Transverse colon (tissue), 4 donors: ENCODE measurements at places on chromosomes 11 and 22.

GRCh38 chr11:99066618-99067317, 46.0 kb downstream of the CNTN5 start:
- H3K36me3 ChIP-seq: no peaks in the 10 kb centered on the region
- H3K4me1 ChIP-seq: no peaks in the 10 kb centered on the region
- no peak for DNase-seq
- H3K27ac ChIP-seq: no peak overlapping the region
- H3K27me3 ChIP-seq: no peaks in the 10 kb centered on the region

GRCh38 chr22:39966470-39966869, 6.3 kb downstream of the TMA7B start:
- no peaks in the 10 kb centered on the region for H3K36me3 ChIP-seq
- H3K27ac ChIP-seq: peak overlapping the region; percentile 73
- no peak for DNase-seq
- H3K4me3 ChIP-seq: no peak overlapping the region
- H3K4me1 ChIP-seq: peaks cover 17% of the 10 kb centered on the region
- H3K27me3 ChIP-seq: no peaks in the 10 kb centered on the region

DNA sequence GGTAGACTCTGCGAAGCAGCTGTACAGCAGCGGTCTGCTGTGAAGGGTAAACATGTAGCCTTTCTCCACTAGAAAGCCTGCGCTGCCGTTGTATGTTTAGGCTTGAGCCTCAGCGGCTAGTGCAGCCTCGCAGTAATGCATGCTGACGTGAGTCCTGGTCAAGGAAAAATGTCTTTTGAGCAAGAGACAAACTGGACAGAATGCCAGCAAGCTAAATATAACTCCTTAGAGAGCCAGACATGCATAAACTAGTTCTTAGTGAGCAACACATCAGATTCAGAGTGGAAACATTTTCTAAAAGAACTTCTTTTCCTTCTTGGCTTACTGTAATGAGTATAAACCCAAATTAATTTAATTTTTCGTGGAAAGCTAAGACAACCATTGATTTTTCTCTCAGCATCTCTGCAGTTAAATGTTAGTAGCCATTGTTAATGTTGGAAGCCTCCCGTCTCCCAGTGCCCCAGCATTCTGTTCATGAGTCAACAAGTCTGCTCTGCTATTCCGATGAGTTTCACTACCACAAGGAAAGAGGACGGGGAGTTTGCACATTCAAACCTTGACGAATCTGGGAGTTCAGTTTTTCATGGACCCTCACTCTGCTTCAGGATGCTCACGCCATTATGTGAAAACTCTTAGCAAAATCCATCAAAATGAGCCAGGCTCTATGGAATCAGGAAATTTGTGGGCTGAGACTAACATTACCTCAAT, 51.4 kb downstream of the JAM3 start:
- H3K36me3 ChIP-seq: no peaks in the 10 kb centered on the region
- peaks cover 27% of the 10 kb centered on the region for H3K27me3 ChIP-seq
- H3K4me1 ChIP-seq: no peaks in the 10 kb centered on the region

GRCh38 chr22:37501610-37502341, 15.6 kb upstream of the MFNG start:
- peak; percentile 92 for DNase-seq
- no peak overlapping the region for H3K4me3 ChIP-seq
- peak overlapping the region; percentile 88 for H3K27ac ChIP-seq

- no peaks in the 10 kb centered on the region for H3K36me3 ChIP-seq
- H3K27me3 ChIP-seq: no peaks in the 10 kb centered on the region
- no peaks in the 10 kb centered on the region for H3K4me1 ChIP-seq
- no peak for DNase-seq
- no peak overlapping the region for H3K27ac ChIP-seq
- no peak overlapping the region for H3K4me3 ChIP-seq
Measured at GRCh38 chr11:38173676-38174075, 1575.6 kb upstream of the RAG2 start.

DNA sequence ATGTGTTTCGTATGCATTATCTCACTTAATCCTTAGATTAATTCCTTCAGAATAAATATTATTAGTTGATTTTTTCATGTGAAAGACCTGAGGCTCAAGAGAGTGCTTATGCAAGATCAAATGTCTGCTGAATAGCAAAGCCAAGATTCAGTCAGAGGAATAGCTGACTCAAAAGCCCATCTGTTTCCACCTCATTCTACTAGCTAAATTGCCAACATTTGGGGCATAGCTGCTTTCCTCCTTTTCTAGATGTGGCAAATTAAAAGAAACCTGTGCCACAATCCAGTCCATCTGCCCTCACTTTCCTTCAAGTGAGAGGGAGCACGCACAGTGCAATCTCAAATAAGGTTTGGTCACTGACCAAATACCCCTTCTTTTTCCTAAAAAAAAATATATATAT, 121.1 kb downstream of the PAX6 start:
- no peaks in the 10 kb centered on the region for H3K36me3 ChIP-seq
- no peak overlapping the region for H3K27ac ChIP-seq
- H3K4me3 ChIP-seq: no peak overlapping the region
- no peaks in the 10 kb centered on the region for H3K4me1 ChIP-seq
- H3K27me3 ChIP-seq: no peaks in the 10 kb centered on the region
- DNase-seq: no peak

- no peak overlapping the region for H3K27ac ChIP-seq
- no peak overlapping the region for H3K4me3 ChIP-seq
- no peaks in the 10 kb centered on the region for H3K36me3 ChIP-seq
- DNase-seq: no peak
- no peaks in the 10 kb centered on the region for H3K4me1 ChIP-seq
- no peaks in the 10 kb centered on the region for H3K27me3 ChIP-seq
Measured at GRCh38 chr22:19832476-19833108, 22.1 kb downstream of the GNB1L start.

- H3K4me1 ChIP-seq: peaks cover 18% of the 10 kb centered on the region
- no peaks in the 10 kb centered on the region for H3K27me3 ChIP-seq
- no peak overlapping the region for H3K27ac ChIP-seq
- no peak overlapping the region for H3K4me3 ChIP-seq
- no peak for DNase-seq
Measured at GRCh38 chr11:64926689-64927088, 2.2 kb downstream of the PPP2R5B start.

DNA sequence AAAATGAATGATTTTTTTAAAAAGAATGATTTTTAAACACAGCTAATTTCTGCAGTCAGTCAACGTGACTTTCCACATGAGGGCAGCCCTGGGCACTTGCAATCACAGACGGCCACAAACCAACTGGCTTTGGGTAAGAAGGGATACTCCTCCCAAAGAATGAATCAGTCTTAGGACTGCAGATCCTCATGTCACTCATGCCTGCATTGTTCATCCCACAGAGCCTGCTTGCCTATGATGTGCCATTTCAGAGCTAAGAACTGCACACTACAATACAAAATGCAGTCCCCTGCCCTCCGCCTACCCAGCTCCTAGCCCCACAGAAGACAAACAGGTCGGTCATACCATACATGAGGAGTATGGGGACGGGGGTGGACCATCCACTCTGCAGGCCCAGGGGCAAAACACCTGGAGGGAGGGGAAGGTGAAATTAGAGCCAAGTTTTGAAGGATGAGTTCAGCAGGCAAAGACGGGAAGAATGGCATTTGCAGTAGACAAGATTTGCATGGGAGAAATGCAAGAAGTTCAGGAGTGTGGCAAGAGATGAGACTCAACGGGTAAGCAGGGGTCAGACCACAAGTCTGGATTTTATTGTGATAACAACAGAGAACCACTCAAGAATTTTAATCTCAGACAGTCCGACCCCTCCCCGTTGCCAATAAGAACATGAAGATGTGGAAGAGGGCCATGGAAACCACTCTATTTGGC, 24.7 kb downstream of the PACSIN2 start:
- H3K4me3 ChIP-seq: no peak overlapping the region
- H3K27ac ChIP-seq: peak overlapping the region; percentile 95

- no peak for DNase-seq
- no peak overlapping the region for H3K4me3 ChIP-seq
- no peak overlapping the region for H3K27ac ChIP-seq
- no peaks in the 10 kb centered on the region for H3K36me3 ChIP-seq
Measured at GRCh38 chr11:16982809-16983208, 31.4 kb downstream of the PLEKHA7 start.

- peaks cover 48% of the 10 kb centered on the region for H3K4me1 ChIP-seq
- H3K27me3 ChIP-seq: no peaks in the 10 kb centered on the region
- peaks cover 31% of the 10 kb centered on the region for H3K36me3 ChIP-seq
- peak overlapping the region; percentile 71 for H3K4me3 ChIP-seq
- peak overlapping the region; percentile 97 for H3K27ac ChIP-seq
Measured at GRCh38 chr11:61362542-61362875, 335 bp downstream of the TMEM138 start.

DNA sequence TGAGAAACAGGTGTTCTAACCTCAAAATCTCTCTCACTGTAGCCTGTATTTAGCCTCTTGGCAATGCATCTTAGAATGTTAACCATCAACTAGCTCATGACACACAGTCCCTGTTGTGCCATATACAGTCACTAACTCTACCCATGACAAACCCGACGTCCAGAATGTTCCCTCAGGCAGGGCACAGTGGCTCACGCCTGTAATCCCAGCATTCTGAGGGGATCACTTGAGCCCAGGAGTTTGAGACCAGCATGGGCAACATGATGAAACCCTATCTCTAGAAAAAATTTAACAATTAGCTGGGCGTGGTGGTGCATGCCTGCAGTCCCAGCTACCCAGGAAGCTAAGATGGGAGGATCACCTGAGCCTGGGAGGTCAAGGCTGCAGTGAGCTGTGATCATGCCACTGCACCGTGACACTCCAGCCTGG, 18.2 kb upstream of the CCDC34 start:
- H3K36me3 ChIP-seq: peaks cover 12% of the 10 kb centered on the region
- no peaks in the 10 kb centered on the region for H3K27me3 ChIP-seq
- no peaks in the 10 kb centered on the region for H3K4me1 ChIP-seq
- no peak for DNase-seq
- no peak overlapping the region for H3K27ac ChIP-seq

GRCh38 chr11:77003963-77004362, 30.2 kb upstream of the B3GNT6 start:
- H3K27ac ChIP-seq: no peak overlapping the region
- H3K36me3 ChIP-seq: no peaks in the 10 kb centered on the region
- H3K27me3 ChIP-seq: no peaks in the 10 kb centered on the region
- no peaks in the 10 kb centered on the region for H3K4me1 ChIP-seq
- H3K4me3 ChIP-seq: no peak overlapping the region

GRCh38 chr11:123425367-123425766, 4.7 kb upstream of the GRAMD1B start:
- no peak for DNase-seq
- peaks cover 12% of the 10 kb centered on the region for H3K27me3 ChIP-seq
- no peak overlapping the region for H3K4me3 ChIP-seq
- H3K36me3 ChIP-seq: no peaks in the 10 kb centered on the region
- H3K27ac ChIP-seq: no peak overlapping the region
- H3K4me1 ChIP-seq: no peaks in the 10 kb centered on the region

DNA sequence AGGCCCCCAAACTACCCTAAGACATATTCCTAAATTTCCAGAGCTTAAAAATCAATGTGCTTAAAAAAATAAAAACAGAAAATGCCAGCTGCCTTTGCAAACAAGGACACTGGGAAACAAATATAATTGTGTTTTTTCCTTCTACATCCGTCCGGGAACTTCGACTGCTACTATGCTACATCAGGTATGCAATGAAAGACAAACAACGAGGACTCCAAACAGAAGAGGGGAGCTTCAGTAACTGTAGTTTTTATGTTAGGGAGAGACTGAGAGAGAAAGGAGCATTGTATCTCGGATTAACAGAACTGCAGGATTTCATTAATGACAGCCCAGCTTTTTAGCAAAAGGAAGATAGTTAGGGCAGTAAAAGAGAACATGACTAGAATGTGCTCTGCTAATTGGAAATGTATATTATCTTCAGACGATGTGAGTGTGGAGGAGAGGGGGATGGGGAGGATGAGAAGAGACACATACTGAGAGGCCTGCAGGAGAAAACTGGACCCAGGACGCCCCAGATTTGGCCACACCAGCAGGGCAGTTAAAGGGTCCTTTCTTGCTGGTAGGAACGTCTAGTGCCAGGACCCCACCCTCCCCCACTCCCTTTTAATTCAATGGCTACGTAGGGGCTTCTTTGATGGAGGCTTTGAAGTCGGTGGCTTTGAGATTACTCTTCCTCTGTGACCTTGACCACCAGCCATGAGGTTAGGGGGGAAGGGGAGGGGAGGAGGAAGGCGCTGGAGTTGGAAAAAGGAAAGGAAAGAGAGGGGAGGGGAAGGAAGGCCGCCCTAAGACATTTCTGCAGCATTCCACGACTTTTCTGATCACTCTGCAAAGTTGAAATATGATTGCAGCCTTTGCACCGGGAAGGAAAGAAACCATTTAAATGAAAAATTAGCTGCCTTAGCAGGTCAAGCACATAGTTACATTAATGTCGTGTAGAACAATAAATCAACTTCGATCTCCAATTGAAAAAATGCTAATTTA, 187.1 kb downstream of the BLID start:
- H3K4me1 ChIP-seq: peaks cover 7% of the 10 kb centered on the region
- no peak for DNase-seq

DNA sequence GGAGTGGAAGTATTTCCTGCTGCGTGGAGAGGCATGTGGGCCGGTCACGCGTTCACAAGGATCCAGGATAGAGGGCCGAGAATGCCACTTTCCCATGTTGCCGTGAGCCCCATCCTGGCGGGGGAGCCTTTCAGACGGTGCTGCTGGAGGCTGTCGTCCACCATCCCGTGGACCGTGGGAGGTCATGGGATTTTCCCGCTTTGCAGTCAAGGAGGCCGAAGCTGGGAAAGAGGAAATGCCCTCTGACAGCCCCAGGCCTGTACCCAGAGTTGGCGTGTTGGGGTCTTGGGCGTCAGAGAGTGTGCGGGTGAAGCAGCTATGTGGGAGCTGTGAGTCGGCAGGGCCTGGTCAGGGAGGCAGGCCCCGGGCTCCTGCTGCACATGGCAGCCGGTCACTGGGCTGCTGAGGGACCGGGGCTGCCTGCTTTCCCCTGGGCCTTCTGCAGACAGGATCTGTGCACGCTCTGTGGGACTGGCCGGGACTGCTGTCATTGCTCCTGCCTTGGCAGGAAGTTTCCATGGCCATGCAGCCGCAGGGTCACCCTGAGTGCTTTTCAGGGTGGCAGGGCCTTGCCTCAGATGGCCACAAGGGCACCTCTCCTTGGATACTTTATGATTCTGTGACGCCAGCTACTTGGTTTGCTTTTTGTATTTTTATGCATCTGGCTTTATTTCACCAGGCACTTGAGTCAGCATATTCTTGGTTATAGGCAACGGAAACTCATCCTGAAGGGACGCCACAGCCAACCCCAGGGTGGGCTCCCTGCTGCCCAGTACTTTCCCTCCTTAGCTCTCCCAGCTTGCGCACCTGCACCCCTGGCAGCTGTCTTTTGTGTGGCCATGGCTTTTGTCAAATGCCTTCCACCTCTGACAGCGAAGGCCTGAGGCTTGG, 52.4 kb downstream of the AP2A2 start:
- no peaks in the 10 kb centered on the region for H3K4me1 ChIP-seq
- no peaks in the 10 kb centered on the region for H3K36me3 ChIP-seq
- H3K27ac ChIP-seq: no peak overlapping the region
- H3K4me3 ChIP-seq: no peak overlapping the region
- no peaks in the 10 kb centered on the region for H3K27me3 ChIP-seq
- DNase-seq: no peak

- H3K4me1 ChIP-seq: no peaks in the 10 kb centered on the region
Measured at GRCh38 chr11:105937738-105938137, 84.3 kb downstream of the MSANTD4 start.

DNA sequence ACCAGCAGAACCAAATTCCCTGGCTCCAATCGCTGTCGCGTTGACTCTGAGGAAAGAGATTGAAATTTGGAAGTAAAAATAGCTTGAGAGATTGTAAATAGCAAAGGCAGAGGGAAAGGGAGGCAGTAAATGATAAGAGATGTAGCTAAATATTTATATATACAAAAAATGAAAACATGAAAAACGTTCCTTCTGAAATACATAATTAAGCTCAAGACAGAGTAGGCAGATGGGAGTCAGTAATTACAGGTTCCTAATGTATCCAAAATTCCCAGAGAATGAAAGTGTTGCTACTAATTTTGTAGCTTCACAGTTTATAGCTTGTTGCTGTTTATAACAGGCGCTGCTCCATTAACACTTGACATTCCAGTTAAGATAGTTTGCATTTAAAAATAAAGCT, 648.7 kb downstream of the KCNA4 start:
- no peaks in the 10 kb centered on the region for H3K27me3 ChIP-seq
- DNase-seq: no peak
- no peak overlapping the region for H3K4me3 ChIP-seq
